ENCODE measurements at places on chromosomes 16 and 17.

DNA sequence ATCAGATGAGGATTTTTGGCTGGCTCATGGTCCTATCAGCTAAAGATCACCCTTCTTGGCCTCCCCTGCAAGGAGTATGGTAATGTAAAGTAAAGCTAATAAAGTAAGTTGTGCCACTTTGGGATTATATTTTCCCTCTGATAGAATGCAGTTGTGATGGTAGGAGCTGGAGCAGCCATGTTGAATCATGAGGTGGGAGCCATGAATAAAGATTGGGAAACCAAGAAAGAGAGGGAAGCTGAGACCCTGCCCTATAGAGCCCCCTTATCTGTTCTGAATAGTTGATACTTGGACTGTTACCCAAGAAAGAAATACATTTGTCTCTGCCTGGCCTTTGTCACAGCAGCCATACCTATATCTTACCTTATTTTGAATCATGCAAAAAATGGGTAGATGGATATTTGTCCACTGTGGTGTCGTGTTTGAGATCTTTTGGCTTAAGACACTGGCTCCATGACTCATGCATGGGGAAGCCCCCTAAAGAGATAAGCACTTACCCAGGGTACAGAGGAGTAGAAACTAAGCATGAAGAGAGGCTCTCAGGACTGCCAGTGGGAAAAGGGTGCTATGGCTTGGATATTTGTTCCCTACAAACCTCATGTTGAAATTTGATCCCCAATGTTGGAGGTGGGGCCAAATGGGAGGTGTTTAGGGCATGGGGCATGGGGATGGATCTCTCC is 17.7 kb upstream of the TVP23A start:
- DNase-seq: no peak

GRCh38 chr16:23518435-23518891 is 8.2 kb upstream of the GGA2 start:
- no peak for DNase-seq

- DNase-seq: no peak
Measured at GRCh38 chr17:28065706-28066105, 23.2 kb downstream of the NLK start.

- no peak for DNase-seq
Measured at GRCh38 chr17:30401097-30401496, 22.4 kb downstream of the CPD start.

DNA sequence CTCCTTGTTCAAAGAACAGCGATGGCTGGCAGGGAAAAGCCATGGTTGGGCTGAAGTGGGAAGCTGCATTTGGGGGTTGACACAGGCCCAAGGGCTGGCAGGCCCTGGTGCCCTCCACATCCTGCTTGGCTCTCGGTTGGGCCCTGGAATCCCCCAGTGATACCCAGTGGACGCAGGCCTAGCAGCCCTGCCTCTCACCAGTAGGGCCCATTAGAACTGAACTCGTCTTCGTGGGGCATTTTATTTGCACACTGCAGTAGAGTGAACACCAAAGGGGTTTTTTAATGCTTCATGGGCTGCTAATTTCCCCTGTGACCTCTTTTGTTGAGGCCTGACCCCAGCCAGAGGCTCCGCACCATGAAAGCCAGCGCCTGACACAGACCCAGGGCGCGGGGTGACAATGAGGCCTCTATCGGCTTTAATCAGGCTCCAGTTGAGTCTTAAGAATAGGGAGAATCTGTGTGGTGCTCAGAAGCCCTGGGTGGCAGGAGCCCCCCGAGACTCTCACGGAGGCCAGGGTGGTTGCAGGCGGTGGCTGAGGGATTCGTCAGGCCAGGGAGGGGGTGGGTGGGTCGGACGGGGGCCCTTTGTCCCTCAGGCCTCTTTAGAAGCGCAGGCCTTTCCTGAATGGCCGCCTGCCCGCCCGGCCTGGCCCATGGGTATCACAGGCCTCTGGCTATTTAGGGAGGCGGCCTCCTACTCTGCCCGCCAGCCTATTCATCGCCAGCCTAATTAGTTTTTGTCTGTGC is 199.3 kb downstream of the NTN1 start:
- DNase-seq: no peak

DNA sequence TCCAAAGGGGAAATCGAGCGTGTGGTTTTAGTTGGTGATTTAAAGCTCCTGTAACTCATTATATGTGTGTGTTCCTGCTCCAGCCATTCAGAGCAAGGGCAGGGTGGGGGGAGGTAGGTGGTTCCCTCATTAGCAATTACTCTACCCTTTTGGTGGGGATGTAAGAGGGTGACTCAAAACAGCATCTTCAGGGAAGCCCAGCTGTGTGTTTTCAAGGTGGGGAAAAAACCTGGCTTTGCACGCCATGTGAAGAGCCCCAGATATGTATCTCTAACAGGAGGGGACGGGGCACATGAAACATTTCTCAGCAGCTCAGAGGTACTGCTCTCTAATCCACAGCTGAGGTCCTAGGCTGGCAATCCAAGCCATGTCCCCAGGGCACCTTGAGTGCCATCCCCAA is 241.3 kb upstream of the ZFHX3 start:
- no peak for DNase-seq

GRCh38 chr17:19716108-19717030 is at the start of gene SLC47A2:
Gene SLC47A2 (minus strand): TSS chr17:19716584. CDS start chr17:19716555, 29 bp downstream.
- DNase-seq: peak; percentile 67
